NCI-H187 treated with DMSO at 0.1 percent for 48 hours (cell line): ENCODE measurements at places on chromosomes 12 and 14.

DNA sequence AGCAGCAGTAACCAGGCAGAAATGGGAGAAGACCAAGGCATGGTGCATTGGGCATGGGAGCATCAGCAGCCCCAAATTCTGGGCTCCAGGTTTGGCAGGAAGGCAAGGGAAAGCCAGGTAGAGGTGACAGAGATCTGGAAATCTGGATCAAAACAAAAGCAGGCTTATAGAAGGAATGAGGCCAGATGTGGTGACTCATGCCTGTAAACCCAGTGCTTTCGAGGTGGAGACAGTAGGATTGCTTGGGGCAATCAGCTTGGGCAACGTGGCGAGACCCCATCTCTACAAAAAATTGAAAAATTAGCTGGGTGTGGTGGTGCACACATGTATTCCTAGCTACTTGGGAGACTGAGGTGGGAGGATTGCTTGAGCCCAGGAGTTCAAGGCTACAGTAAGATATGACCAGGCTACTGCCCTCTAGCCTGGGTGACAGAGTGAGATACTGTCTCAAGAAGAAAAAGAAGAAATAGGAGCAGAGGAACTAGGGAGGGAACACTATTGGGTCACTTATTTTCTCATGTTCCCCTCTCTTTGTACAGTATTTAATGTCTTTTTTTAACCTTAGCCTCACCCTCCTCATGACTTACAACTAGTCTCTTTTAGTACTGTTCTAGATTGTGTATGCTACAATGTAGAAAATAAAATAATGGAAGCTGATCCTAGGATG is 25.1 kb downstream of the SLC4A8 start:
- no peak for DNase-seq

GRCh38 chr14:103343164-103343879 is 9.3 kb downstream of the EIF5 start:
- DNase-seq: no peak

- no peak for DNase-seq
These were observed 198.7 kb upstream of the DCN start for GRCh38 chr12:91381309-91381804.

DNA sequence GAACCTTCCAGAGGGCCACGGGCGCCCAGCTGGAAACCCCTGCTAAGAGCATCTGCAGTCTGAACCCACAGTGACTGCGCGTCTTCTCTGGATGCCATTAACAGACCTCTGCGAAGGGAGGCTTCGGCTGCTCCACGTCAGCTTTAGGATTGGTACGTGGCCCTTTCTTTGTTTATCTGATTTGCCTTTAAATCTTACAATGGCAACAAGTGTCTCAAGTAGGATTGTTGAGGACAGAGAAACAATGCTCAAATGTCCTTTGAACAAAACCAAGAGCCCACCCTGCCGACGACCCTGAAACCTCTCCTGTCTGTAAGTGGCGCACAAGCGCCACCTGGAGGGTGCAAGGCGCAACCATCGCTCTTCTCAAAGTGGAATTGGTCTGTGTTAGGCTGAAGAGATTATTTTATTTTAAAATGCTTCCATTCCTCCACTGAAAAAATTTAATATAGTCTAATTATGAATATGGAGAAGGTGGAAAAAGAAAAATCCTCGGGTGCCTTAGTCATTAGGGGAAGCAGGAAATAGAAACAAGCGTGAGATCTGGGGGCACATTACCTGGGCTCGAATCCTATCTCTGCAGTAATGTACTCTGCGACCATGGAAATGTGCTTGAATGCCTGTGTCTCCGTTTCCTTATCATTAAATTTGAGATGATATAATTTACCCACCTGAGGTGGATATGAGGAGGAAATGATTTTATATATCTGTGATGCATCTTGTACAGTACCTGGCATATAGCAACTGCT is 82.6 kb upstream of the PTPRB start:
- no peak for DNase-seq

DNA sequence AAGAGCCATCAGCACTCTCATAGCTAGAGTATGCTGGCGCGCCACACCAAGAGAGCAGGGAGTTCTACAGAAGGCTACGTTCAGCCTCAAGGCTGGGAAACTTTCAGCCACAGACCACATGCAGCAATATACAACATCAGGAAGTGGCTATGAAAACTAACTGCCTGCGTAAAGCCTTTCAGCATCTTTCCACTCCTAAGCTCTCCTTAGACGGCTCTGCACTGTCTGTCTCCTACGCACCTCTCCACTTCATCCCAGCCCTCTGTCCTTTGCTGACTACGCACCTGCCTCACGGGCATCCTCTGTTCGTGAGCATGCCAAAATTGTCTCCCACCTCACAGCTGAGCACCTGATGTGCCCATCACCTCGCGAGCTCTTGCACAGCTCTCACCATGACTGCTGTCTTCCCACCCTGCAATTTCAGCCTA is 9.7 kb downstream of the MPHOSPH9 start:
- DNase-seq: no peak

DNA sequence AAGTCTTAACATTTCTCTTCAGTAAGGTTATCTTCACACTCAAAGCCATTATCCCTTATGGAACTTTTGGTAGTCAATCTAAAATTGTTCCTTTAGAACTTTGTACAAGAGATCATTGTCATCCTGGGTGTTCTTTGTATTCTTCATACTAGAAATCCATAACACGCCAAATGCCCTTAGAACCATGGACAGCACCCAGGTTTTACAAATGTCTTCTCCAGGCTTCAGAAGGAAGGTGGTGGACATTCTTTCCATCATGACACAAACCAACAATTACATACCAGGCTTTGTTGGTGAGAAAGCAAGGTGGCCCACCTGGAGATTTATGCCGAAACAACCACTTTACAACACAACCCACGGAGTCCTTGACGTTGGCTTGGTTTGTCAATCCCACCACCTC is 365.6 kb upstream of the TBX3 start:
- no peak for DNase-seq

GRCh38 chr14:94770251-94770749 is 387 bp upstream of the GSC start:
- no peak for DNase-seq

- DNase-seq: peak; percentile 61
These were observed 90.8 kb downstream of the LIN7A start for GRCh38 chr12:80846952-80847351.

GRCh38 chr12:49667325-49668090 is 39.7 kb downstream of the FMNL3 start:
- no peak for DNase-seq

- DNase-seq: no peak
These were observed 85.9 kb downstream of the PAX9 start for GRCh38 chr14:36747411-36748184.
